ENCODE measurements at places on chromosomes 12 and 14. TPM values are rescaled to one million over a fixed set of nuclear protein-coding genes. Genes with fewer than 3 reads are reported as not detected.

The ESR2 gene
- 0.11 TPM for total RNA-seq

The VTI1B gene
- total RNA-seq: 118 TPM

The ERH gene
- 428 TPM for total RNA-seq

- H3K4me1 ChIP-seq: no peaks in the 10 kb centered on the region
- no peaks in the 10 kb centered on the region for H3K36me3 ChIP-seq
- no peak overlapping the region for H3K27ac ChIP-seq
- no peaks in the 10 kb centered on the region for H3K27me3 ChIP-seq
- H3K4me3 ChIP-seq: no peak overlapping the region
- DNase-seq: no peak
These were observed 112.0 kb upstream of the CLEC14A start for GRCh38 chr14:38367922-38368321.

- no peaks in the 10 kb centered on the region for H3K36me3 ChIP-seq
- H3K27me3 ChIP-seq: no peaks in the 10 kb centered on the region
- no peak overlapping the region for H3K4me3 ChIP-seq
- no peak for DNase-seq
- H3K4me1 ChIP-seq: no peaks in the 10 kb centered on the region
- H3K27ac ChIP-seq: no peak overlapping the region
These were observed 109.2 kb upstream of the SLCO1C1 start for GRCh38 chr12:20585913-20586312.

DNA sequence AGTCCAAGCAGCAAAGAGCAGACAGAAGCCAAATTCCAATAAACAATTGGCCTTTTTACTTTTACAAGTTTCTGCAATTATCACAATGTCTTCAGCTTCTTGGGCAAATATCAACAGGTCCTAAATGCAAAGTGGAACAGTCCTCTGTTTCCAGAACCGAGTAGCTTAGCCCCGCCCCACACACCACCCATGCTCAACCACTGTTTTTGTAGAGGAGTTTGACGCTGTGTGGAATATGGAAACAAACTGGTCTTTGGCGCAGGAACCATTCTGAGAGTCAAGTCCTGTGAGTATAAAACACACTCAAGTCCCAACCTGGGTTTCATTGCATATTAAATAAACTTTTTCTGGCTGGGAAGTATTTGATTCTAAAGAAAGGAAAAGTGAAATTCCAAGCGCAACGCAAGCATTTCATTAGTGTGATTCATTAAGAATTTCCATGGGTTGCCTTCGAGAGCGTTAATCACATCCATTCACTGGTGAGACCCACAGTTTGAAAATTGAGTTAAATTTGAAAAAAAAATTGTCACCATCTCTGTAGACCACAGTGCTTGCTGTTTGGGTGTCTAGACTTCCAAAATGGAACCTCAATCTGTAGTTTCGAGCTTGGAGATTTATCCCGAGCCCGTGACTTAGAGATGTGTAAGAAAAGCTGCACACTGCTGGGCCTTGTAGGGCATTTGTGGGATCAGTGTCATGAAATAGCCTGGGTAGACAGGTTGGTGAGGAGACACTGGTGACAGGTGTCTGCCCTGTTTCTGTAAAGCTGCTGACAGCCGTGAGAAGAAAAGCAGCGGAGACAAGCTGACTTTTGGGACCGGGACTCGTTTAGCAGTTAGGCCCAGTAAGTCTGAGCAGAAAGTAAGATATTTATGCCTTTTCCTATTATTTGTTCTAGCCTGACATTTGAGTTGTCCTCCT is 96.1 kb downstream of the DAD1 start:
- no peak for DNase-seq
- 0 out of 2 replicates have a peak, but pooled peaks cover 2% of the 10 kb centered on the region for H3K4me1 ChIP-seq
- no peak overlapping the region for H3K27ac ChIP-seq
- H3K36me3 ChIP-seq: no peaks in the 10 kb centered on the region
- no peaks in the 10 kb centered on the region for H3K27me3 ChIP-seq

DNA sequence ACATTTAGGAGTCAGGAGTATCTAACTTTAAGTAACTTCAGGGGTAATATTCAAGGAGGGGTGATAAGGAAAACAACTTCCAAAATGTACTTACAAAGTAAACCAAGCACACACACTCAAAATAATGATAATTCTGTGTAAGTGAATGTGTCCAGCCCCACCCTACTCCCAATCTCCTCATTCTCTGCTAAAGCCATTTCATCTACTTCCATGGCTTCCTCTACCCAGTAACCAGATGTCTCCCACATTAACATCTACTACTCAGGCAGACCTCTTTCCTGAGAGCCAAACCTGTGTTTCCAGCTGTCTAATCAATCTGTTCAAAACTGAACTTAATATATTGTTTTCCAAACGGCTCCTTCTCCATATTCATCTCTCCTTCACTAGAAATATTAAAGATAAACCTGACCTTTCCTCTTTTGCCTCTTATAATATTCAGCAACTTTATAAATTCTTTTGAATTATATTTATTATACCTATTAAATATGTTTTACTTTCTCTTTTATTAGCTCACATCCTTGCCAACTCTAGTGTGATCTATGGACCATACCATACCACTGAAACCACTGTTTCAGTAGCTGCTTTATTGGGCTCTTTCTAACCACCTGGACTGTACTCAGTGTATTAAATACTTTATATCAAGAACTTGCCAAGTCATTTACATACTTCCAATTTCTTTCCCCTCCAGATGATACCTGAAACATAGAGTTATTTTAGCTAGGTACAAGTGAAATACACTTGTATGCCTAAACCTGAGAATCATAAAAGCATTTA is 170.7 kb downstream of the PPFIA2 start:
- H3K36me3 ChIP-seq: peaks cover 15% of the 10 kb centered on the region
- no peak overlapping the region for H3K27ac ChIP-seq
- H3K4me1 ChIP-seq: no peaks in the 10 kb centered on the region
- H3K4me3 ChIP-seq: no peak overlapping the region
- DNase-seq: no peak

GRCh38 chr12:109098651-109099050 is 1.3 kb downstream of the UNG start:
- DNase-seq: no peak

DNA sequence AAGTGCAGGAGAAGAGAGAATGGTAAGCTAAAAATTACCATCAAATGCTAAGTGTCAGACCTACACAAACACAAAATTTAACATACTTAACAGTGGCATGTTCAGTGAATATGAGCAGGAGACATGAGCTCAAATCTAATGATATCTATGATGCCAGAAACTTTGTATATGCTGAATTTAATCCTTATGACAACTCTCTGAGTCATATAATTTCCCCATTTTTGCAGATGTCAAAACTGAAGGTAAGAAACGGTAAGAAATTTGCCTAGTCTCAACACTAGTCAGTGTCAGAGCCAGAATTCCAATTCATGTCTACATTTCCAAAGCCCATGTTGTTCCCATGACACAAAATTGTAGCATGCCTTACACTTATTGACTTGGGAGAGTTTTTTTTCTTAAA is 375.8 kb downstream of the APAF1 start:
- H3K27me3 ChIP-seq: no peaks in the 10 kb centered on the region
- H3K27ac ChIP-seq: no peak overlapping the region
- peaks cover 3% of the 10 kb centered on the region for H3K36me3 ChIP-seq
- H3K4me3 ChIP-seq: no peak overlapping the region

DNA sequence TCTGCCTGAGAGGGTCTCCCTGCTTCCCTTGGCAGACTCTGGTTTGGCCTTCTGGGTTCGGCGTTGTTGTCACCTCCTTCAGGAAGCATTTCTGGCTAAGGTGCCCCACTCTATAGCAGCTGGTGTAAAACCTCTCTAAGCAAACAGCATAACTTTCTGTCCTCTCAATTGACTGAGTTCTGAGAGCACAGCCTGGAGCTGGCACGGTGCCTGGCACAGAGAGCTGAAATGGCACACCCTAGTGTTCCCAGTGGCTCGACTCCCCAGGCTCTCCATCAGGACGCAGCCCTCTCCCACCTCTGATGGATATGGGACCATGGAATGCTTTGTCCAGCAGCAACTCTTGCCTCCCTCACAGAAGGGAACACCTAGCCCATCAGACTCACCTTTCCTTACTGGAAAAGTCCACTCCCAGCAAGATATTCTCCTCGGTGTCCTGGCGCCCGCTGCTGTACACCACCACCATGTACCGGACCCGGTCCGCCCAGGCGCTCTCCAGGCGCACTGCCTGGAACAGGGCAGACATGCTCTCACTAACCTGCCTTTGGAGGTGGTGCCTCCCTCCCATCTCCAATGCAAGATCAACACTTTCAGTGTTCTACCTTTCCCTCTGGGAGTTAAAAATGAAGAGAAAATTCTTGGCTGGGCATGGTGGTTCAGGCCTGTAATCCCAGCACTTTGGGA is 40.6 kb downstream of the SSH1 start:
- no peaks in the 10 kb centered on the region for H3K4me1 ChIP-seq
- no peaks in the 10 kb centered on the region for H3K27me3 ChIP-seq
- no peak for DNase-seq
- peaks cover 47% of the 10 kb centered on the region for H3K36me3 ChIP-seq
- no peak overlapping the region for H3K27ac ChIP-seq

Measured in H9 (cell line).